Spinal cord (tissue), 10 donors: ENCODE measurements at places on chromosomes 5 and 9. TPM values are rescaled to one million over a fixed set of nuclear protein-coding genes. Genes with fewer than 3 reads are reported as not detected.

The SHC3 gene
- polyA plus RNA-seq: 50.3 TPM

The GPRIN1 gene
- 60.6 TPM for polyA plus RNA-seq

The FAM169A gene
- 20.1 TPM for polyA plus RNA-seq

The ARHGEF37 gene
- polyA plus RNA-seq: 5.6 TPM

The AQP7 gene
- polyA plus RNA-seq: 3.1 TPM

The GABRA1 gene
- polyA plus RNA-seq: 8.7 TPM

The PGM5 gene
- 5.2 TPM for polyA plus RNA-seq

The KCTD16 gene
- polyA plus RNA-seq: 9.3 TPM

The ANKRD18B gene
- polyA plus RNA-seq: 6.6 TPM

The TAF11L10 gene
- not detected for polyA plus RNA-seq

The LCN15 gene
- polyA plus RNA-seq: 0.14 TPM

DNA sequence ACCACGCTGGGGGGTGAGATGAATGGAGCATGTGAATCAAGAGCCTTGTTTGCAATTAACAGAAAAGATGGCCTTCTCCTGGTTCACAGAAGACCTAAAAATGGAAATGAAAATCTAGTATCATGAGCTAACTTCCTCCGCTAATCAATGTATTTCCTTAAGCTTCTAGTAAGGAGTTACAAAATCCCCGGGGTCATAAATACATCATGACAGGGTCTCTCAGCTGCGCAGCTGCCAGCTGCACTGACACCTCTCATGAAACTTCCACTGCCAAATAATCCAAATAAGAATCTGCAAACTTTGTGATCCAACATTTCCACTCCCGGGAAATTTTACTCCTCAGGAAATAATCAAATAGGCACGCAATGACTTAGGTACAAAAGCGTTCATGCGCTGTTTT, 11.9 kb downstream of the MYO10 start:
- no peak for DNase-seq

DNA sequence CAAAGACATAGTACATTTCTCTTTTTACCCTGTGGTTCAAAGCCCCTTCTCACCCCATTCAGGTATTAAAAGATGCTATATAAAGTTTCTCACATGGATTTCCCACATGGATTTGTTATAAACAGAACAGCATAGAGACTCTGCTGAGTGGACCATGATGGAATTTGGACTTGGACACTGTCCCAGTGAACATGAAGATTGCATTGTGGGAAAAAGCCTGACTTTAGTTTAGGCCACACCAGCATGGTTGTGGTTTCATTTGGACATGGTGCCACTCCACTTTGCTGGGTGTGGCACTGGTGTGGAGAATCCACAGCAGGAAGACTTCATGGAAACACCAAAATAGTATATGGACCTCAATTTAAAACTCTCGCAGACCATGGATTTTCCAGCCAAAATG, 124.6 kb downstream of the ARHGAP26 start:
- DNase-seq: no peak

GRCh38 chr5:159727167-159727566, 189.1 kb upstream of the ADRA1B start:
- no peak for DNase-seq

DNA sequence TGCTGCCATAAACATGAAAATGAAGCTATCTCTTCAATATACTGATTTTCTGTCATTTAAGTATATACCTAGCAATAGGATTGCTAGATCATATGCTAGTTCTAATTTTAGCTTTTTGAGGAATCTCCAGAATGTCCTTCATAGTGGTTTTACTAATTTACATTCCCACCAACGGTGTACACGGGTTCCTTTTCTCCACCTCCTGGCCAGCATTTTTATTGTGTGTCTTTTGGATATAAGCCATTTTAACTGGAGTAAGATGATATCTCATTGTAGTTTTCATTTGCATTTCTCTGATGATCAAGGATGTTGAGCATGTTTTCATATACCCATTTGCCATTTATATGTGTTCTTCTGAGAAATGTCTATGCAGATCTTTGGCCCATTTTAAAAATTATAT, 446.5 kb downstream of the GABRG2 start:
- no peak for DNase-seq

GRCh38 chr9:38216572-38216971, 147.5 kb upstream of the SHB start:
- DNase-seq: no peak

DNA sequence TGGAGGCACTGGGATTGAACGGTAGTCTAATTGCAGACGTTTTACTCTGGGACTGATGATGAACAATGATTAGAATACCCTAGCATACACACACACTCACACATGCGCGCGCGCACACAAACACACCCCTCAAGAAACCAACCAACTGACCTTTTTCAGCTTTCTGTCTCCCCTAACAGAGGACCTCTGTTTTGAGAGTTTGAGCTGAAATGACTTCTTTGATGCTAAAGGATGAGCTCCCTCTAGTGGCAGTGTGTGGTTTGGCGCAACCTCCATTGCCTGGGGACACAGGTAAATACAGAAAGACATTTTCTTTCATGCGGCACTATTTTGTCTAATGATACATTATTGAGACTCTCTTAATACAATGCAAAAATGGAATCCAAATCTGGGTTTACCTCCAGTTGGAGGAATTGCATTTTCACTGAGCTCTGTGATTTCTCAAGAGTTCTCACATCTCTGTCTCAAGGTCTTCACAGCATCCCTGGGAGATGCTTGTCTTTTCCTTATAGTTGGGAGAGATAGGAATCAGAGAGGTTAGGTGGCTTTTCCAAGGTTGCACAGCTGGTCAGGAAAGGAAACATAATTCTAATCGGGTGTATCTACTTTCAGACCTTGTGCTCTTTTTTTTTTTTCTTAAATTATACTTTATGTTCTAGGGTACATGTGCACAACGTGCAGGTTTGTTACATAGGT, 187.5 kb downstream of the TMEM38B start:
- peak; percentile 36 for DNase-seq

DNA sequence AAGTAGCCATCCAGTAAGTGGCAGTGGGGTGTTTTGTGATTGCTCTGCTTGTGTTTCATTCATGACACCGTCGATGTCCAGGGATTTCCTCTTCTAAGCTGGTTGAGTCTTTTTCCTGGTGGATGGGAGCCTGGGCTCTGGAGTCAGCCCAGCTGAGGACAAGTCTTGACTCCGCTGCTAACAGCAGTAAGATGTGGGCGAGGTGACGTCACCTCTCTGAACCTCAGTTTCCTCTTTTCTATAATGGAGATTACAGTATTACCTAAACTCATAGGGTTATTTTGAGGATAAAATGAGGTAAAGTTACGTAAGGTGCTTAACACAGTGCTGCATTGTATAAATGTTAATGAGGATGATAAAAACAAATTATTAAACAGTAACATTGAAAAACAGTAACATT, 21.3 kb downstream of the FGF1 start:
- DNase-seq: no peak

GRCh38 chr5:83470526-83471404, 779 bp upstream of the VCAN start:
- no peak for DNase-seq

GRCh38 chr5:172533399-172534228, 79.3 kb upstream of the SH3PXD2B start:
- DNase-seq: peak; percentile 64

DNA sequence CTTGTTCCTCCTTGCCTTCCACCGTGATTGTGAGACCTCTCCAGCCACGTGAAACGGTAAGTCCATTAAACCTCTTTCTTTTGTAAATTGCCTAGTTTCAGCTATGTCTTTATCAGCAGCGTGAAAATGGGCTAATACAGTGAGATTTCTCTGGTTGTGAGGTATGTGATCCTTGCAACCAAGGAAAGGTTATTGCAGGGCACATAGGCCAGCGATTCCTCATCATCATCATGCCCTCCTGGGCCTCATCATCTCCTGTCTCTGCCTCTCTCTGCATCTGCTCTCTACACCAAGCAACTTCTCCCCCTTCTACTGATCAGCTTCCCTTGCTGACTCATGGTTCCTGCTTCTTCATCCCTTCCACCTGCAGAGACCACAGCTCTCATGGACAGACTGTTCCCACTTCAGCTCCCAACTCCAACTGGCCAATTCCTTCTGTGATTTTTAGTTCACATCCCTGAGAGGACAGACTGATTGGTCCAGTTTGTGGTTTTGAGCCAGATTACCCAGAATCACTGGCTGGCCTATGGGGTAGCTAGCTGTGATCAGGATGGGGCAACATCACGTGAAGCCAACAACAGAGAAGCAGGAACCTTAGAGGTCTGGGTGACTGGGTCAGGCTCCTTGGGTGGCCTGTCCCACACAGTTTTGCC, 53.1 kb downstream of the LIX1 start:
- DNase-seq: no peak

- no peak for DNase-seq
Observed at GRCh38 chr5:73370095-73370494, 78.5 kb downstream of the FOXD1 start.

- DNase-seq: no peak
Observed at GRCh38 chr9:130898552-130898852, 1.9 kb upstream of the QRFP start.

DNA sequence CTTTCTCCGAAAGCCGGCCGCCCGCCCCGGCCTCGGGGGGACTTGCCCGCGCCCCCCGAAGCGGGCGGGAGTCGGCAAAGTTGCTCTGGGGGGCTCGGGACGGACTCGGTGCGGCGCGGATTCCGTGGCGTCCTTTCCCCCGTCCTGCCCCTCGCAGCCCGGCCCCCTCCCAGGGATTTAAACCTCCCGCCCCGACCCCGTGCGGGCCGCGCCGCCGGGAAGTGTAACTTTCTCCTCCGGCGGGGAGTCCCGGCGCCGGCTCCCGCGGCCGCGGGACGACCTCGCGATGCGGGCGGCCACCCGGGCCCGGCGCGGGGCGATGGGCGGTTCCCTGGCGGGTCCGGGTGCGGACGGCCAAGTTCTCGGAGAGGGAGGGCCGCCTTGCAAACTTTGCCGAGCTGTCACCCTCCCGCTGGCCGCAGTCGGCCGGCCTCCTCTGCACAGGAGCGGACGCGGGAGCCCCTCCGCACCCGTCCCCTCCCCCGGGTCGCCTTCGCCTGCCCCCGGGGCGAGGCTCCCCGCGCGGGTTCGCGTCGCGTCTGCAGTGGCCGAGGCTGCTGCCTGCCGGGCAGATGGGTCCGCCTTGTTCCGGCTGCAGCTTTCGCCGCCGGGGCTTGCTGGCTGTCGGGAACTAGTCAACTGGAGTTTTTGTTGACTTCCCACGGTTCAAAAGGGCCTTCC, 732 bp downstream of the PBX3 start:
- no peak for DNase-seq

DNA sequence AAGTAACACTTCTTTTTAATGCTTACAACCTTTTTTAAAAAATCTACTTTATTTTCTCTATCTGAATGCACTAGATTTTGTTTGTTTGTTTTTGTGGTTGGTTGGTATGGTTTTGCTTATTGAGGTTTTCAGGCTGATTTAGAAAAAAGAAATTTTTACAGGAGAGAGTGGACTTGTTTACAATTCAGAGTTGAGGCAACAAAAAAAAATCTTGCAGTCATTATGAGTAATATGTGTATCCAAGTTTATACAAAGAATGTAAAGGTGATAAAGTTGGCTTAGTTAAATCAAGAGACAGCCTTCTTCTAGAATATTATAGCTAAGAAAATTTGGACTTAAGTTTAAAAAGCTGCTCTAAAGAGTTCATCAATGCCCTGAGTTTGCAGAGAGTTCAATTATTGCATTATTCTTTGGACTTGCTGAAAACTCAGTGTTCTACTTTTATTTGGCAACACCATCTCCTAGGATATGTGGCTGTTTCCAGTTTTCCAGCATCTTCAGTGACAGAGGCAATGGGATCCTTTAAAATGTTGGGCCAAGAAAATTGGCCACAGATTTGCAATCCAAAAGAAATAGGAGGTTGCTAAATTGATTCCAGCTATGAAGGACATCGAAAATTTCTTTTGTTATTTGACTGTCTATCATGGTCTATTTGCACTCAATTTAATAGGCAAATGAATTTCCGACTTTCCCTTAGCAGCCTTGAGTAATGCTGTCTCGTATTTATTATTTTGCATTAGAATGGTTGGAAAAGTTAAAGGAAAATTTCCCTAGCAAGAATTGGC, 10.7 kb downstream of the STK32A start:
- DNase-seq: no peak

DNA sequence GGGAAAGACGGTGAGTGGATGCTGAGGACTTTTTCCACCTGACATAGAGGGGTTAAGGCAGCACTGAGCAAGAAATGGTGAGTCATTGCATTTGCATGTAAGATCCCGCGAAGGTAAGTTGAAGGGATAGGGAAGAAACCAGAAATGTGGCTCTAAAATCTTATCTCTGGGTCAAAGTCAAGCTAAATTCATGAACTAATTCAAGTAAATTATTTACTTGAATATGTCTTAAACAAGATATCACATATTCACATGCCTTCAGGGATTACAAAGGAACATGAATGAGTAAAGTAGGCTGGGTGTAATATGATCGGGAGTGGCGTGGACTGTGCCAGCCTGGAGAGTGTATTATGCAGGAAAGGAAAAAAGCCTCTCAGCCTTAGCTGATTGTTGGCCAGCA, 74.4 kb upstream of the EQTN start:
- DNase-seq: no peak
